Astrocyte of the cerebellum (primary cell): ENCODE measurements at places on chromosomes 5 and 9.

- peak; percentile 24 for DNase-seq
These were observed 93.0 kb downstream of the YTHDC2 start for GRCh38 chr5:113606298-113607134.

- no peak for DNase-seq
These were observed 6.1 kb downstream of the SLC31A2 start for GRCh38 chr9:113156880-113157279.

- DNase-seq = no peak
These were observed 2.4 kb upstream of the SCGB3A2 start for GRCh38 chr5:147876141-147876540.

- no peak for DNase-seq
These were observed 29.2 kb upstream of the SEMA4D start for GRCh38 chr9:89527084-89527483.

GRCh38 chr5:135891268-135891667 lies 4.4 kb downstream of the IL9 start:
- DNase-seq = no peak

DNA sequence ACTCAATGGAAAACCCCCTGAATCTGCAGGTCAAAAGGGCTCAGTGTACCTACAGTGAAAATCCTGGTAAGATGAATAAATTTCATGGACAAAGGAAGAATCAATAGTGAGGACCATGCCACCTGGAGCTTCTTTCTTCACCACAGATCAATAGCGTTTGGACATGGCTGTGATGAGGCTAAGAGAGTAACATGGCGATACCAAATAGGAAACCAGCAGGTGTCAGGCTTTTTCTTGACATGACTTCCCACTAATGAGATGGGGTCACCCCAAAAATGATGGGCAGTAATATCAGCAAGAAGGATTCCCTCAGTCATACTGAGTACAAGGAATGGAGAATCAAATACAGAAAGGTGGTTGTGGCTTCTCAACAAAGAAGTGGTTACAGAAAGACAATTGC lies 208.5 kb upstream of the PLPPR1 start:
- DNase-seq = no peak

- no peak for DNase-seq
These were observed 98.4 kb downstream of the PHF2 start for GRCh38 chr9:93674580-93675335.

DNA sequence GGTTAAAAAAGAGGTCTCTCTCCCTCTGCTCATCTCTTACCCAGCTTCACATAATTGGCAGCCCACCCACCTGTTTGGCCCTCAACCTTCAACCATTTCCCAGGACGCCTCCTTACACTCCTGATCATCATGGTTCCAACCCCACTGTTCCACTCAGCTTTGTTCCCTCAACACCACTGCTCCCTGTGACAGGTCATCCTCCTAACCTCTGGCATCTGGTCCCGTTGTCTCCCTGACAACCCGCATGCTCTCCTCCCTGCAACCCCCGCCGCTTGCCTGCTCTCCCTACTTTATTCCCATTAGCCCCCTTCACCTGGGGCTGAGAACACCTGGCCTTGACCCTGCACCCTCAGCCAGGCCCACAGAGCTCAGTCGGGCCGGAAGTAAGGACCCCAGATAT lies 12.9 kb downstream of the PCDHGC5 start:
- no peak for DNase-seq

- no peak for DNase-seq
These were observed 537.2 kb upstream of the TLE4 start for GRCh38 chr9:79034583-79034982.

DNA sequence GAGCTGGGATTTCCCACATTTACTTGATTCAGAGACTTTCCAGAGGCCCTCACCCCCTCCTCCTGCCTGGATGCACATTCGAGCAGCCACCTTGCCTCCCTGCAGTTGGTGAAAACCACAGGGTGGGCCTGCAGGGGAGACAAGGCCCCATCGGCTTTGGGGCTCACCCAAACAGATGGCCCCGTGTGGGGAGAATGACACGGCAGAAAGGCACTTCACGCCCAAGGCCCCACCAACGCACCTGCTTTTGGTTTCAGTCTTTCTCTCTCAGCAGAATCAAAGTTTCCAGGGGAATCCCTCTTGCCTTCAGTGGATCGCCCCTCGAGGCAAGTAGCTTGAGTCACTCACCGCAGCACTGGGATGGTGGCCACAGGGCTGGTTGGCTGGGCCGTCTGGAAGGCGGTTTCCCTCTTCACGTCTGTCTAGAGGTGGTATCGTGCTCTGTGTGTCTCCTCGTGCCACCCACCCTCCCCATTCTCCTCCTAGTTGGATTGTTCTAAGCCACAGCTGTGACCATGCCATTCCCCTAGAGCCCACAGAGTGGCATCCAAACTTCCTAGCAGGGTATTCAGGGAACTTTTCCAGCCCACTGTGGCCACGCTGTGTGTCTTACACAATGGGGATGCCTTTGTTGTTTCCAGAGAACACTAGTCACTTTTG lies 31.8 kb downstream of the SEC61B start:
- no peak for DNase-seq

DNA sequence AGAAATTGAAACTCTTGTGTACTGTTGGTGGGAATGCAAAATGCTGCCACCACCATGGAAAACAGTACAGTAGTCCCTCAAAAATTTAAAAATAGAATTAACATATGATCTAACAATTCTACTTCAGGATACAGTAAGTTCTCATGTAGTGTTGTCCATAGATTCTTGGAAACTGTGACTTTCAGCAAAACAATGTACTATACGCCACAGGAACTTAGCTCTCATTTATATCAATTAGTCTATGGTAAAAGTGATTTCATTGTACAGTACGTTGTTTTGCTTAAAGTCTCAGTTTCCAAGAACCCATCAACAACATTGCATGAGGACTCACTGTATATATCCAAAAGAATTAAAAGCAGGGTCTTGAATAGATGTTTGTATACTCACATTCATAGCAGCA lies 233.5 kb upstream of the GAS1 start:
- peak; percentile 67 for DNase-seq

DNA sequence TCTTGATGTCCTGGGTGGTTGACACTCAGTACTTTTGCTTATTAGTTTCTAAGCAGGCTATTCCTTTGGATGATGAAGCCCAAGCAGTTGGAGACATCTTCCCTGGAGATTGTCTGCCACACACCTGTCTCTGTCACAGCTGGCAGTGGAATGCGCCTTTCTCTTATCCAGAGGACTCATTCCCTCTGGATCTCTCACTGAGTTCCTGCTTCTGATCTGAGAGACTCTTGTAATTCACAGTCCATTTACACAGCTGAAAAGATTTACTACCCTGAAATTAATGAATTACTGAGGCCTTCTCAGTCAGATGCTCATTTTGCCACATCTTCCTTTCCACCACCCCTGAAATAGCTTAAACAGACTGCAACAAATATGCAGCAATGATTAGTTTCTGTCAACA lies 15.9 kb downstream of the TAL2 start:
- no peak for DNase-seq

DNA sequence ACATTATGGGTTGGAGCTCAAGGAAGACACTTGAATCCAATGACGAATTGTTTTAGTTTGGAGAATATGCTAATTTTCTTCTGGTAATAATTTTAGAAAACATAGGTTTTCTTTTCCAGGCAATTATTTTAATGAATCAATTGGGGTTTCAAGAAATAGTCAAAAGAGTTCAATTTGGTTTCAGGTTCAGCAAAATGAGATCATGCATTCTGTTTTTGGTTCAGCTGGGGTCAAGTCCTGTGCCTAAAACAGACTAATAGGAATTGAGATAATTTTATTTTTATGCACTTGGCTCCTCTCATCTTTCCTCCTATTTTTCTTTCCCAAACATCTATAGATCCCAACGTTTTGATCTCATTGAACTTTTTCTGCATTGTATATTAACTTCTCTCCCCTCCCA lies 596.8 kb downstream of the RAB3C start:
- no peak for DNase-seq

DNA sequence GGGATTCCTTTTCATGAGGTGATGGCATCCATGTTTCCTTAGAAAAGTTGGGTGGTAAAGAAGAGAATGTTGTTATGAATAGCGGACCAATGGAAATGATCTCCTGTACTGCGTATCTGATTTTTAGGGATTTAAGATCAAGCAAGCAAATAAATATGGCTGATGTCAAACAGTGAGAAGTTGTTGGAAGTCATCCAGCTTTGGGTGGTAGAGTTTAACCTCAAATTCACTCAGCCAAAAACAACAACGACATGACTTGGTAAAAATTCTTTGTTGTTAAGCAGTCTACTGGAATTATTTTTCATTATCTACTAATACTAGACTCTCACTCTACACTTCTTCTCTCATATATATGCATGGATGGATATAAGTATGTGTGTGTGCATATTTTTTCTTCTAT lies 426.5 kb downstream of the CTNND2 start:
- DNase-seq = peak; percentile 83

DNA sequence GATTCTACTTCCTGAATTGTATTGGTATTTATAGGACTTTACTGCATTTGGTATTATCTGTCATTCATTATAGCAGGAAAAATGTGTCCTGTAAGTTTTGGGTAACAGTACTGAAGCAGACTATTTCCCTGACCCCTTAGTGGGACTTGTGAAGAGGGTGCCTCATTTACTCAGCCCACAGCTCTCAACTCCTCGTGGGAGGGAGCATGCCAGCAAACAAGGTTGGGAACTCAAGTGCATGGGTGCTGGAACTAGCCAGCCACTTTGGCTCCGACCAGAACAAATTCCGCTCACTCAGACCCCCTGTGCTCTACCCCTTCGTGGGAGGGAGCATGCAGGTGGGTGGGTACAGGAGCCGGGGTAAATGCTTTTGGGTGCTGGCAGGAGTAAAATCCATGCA lies 1773.5 kb upstream of the WWC1 start:
- no peak for DNase-seq

- DNase-seq = no peak
These were observed 406.9 kb upstream of the NMUR2 start for GRCh38 chr5:152811988-152812387.

GRCh38 chr9:68577774-68578591 lies 37.3 kb upstream of the TMEM252 start:
- no peak for DNase-seq

GRCh38 chr9:110337727-110338126 lies at the start of gene TXNDC8:
TXNDC8 (minus strand) TSS chr9:110337863.
- DNase-seq = peak; percentile 1

DNA sequence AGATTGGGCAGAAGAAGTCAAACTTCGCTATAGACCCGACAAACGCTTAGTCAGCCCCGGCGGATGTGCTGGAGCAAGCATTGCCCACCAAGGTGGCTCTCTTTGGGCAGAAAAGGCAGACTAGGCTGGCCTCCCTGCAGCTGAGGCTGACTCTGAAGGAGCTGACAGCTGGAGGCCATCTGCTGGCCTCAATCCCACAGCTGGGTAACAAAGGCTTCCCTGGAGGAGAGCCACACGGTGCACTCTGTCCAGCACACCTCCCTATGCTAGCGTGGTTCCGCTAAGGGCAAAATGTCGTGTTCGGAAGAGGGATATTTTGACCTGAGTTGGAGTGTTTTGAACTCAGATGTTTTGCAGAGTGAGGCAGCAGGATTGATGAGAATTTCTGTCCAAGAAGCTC lies 103.5 kb upstream of the PTCH1 start:
- no peak for DNase-seq

GRCh38 chr5:75536694-75537360 lies 25.1 kb downstream of the POLK start:
- no peak for DNase-seq

DNA sequence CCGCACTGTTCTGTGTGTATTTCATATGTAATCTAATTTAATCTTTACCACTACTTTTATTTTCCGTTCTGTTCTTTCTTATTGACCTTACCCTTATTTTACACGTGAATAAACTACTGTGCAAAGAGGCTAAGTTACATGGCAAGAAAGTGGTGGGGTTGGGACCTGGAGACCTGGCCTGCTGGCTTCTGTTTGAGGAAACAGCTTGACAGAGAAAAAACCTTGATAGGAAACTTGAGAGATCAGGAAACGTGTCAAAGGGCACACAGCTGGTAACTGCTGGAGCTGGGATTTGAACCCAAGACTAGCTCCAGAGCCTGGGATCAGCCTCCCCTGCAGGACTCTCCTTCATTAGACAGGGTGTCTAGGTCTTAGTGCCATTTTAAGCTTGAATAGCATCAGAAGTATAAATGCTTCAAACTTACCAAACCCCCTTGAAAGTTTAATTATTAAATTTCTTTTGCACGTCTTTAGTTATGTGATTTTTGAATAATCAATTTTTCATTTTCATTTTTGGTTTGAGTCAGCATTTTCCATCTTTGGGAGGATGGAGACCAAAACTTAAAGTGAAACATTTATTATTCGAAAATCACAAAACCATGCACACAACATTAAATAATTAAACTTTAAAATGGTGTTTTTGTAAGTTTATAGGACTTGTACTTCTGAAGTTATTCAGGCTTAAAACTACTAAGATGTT lies 129.5 kb downstream of the RGS3 start:
- no peak for DNase-seq

DNA sequence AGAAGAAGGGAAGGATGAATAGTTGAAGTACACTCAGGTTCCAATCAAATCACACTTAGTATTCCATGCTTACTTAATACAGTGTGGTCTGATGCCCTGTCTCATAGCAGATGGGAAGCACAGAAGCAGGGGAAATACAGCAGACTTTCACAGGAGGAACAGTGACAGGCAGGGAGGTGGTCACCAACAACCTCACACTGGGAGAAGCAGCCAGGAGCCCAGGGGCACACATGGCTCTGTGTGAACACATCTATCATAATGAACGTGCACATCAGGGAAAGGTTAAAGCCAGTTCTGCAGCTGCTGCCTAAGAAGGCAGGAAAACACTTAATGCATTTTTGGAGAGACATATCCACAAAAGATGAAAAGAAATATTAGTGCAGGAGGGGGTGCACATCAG lies 312.3 kb downstream of the MED10 start:
- no peak for DNase-seq

DNA sequence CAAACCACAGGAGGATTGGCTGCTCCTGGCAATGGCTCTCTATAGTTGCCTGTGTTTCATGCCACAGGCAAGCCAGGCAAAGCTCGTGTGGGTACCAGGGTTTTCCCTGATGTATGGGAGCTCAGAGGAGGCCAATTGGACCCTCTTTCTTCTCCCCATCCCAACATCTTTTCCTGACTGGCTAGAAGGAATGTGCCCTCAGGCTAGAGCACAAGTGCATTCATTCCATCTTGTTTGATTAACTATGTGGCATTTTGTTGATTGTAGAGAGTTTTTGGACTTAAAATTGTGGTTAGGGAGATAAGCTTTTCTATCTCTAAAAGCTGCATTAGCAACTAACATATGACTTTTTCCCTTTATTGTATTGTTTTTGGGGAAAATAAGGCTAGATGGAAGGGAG lies 561.3 kb downstream of the PSAT1 start:
- no peak for DNase-seq

- peak; percentile 78 for DNase-seq
These were observed 559.5 kb upstream of the KLF4 start for GRCh38 chr9:108049026-108049607.
